ENCODE measurements at places on chromosomes 5 and 9. TPM values are rescaled to one million over a fixed set of nuclear protein-coding genes. Genes with fewer than 3 reads are reported as not detected.

Gene MED22
- total RNA-seq: 17.6 TPM

Gene IFNA13
- total RNA-seq: not detected

Gene QRFP
- not detected for total RNA-seq

Gene DDX4
- total RNA-seq: not detected

Gene CDC25C
- total RNA-seq: 13.6 TPM

Gene PLPP7
- 6.3 TPM for total RNA-seq

Gene PCDHB12
- not detected for total RNA-seq

Gene NIM1K
- 0.33 TPM for total RNA-seq

Gene SLC6A18
- not detected for total RNA-seq

Gene TRIM14
- 72.3 TPM for total RNA-seq

Gene OR1B1
- not detected for total RNA-seq

Gene FBXL7
- 33.0 TPM for total RNA-seq

Gene PRSS3
- not detected for total RNA-seq

Gene PRDM9
- total RNA-seq: not detected

Gene SIT1
- total RNA-seq: not detected

Gene ERAP2
- 4.1 TPM for total RNA-seq

Gene PCDHB9
- not detected for total RNA-seq

Gene AK8
- total RNA-seq: 0.36 TPM

Gene ADGRD2
- not detected for total RNA-seq

Gene CLK4
- 11.7 TPM for total RNA-seq

Gene ST8SIA4
- total RNA-seq: 0.73 TPM

Gene GRM6
- total RNA-seq: not detected

Gene ACSL6
- 1.1 TPM for total RNA-seq

Gene MYOT
- total RNA-seq: not detected

Gene CDX1
- not detected for total RNA-seq

Gene INSYN2B
- total RNA-seq: not detected

Gene PFN3
- total RNA-seq: not detected

Gene ANKRD31
- total RNA-seq: 0.36 TPM

Gene FBP1
- not detected for total RNA-seq

Gene AFAP1L1
- 15.0 TPM for total RNA-seq

Gene TEX48
- not detected for total RNA-seq

Gene DOCK8
- 13.3 TPM for total RNA-seq

Gene GDF9
- under 0.01 TPM for total RNA-seq

Gene PCDHGA11
- 4.8 TPM for total RNA-seq

Gene NDUFS6
- total RNA-seq: 27.9 TPM

Gene SMIM15
- total RNA-seq: 17.2 TPM

Gene HAPLN1
- not detected for total RNA-seq

Gene GARNL3
- total RNA-seq: 21.6 TPM

Gene TSLP
- total RNA-seq: not detected

Gene NTMT1
- total RNA-seq: 39.3 TPM

Gene GBGT1
- 4.8 TPM for total RNA-seq

Gene MLLT3
- 22.6 TPM for total RNA-seq

Gene NAIP
- 1.7 TPM for total RNA-seq

Gene ANXA1
- total RNA-seq: 435 TPM

Gene SPAAR
- not detected for total RNA-seq

Gene ANKRD18B
- 5.9 TPM for total RNA-seq

Gene CAVIN4
- 2.2 TPM for total RNA-seq

Measured in melanocyte of skin (primary cell).